Heart left ventricle (tissue), 16 donors: ENCODE measurements at places on chromosomes 16 and 17. TPM values are rescaled to one million over a fixed set of nuclear protein-coding genes. Genes with fewer than 3 reads are reported as not detected.

Gene PTX4
- total RNA-seq = not detected

- no peaks in the 10 kb centered on the region for H3K4me1 ChIP-seq
- no peak overlapping the region for H3K27ac ChIP-seq
- DNase-seq = no peak
- no peak overlapping the region for H3K4me3 ChIP-seq
- H3K36me3 ChIP-seq = no peaks in the 10 kb centered on the region
- no peaks in the 10 kb centered on the region for H3K27me3 ChIP-seq
Measured at GRCh38 chr17:67624886-67625656, 92.7 kb upstream of the NOL11 start.

- no peaks in the 10 kb centered on the region for H3K4me1 ChIP-seq
- H3K27me3 ChIP-seq = no peaks in the 10 kb centered on the region
- H3K27ac ChIP-seq = no peak overlapping the region
- no peak for DNase-seq
- no peak overlapping the region for H3K4me3 ChIP-seq
Measured at GRCh38 chr17:72362376-72363088, 241.7 kb downstream of the SOX9 start.

Gene RAB26
- 2.8 TPM for total RNA-seq

- H3K27ac ChIP-seq = no peak overlapping the region
- no peaks in the 10 kb centered on the region for H3K27me3 ChIP-seq
Measured at GRCh38 chr16:66224186-66224585, 142.3 kb upstream of the CDH5 start.

Gene TAC4
- 2.1 TPM for total RNA-seq

Gene ITGAX
- 11.6 TPM for total RNA-seq

DNA sequence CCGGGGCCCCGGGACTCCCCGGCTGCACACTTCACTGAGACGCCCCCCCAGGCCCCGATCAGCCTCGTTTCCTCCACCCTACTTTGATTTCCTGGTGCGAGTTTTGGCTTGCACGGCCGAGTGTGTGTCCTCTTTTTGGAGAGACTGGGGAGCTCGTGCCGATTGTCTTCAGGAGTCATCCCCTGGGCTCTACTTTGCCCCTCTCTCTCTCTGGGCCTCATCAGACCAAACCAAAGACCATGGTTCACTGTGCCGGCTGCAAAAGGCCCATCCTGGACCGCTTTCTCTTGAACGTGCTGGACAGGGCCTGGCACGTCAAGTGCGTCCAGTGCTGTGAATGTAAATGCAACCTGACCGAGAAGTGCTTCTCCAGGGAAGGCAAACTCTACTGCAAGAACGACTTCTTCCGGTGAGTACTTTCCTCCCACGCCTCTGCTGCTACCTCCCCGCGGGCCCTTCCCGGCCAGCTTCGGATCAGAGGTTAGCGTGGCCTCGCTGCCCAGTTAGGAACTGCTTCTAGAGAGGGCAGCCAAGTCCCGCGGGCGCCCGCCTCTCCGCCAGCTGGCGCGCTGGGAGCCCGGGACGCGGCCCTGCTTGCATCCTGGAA is 787 bp downstream of the LHX1 start:
- H3K27me3 ChIP-seq = peaks cover 100% of the 10 kb centered on the region
- peaks cover 80% of the 10 kb centered on the region for H3K4me1 ChIP-seq
- DNase-seq = no peak

GRCh38 chr17:34206569-34206968 is 48.5 kb upstream of the CCL2 start:
- H3K4me1 ChIP-seq = peaks cover 10% of the 10 kb centered on the region
- peak overlapping the region; percentile 35 for H3K27ac ChIP-seq
- no peak overlapping the region for H3K4me3 ChIP-seq
- no peak for DNase-seq

DNA sequence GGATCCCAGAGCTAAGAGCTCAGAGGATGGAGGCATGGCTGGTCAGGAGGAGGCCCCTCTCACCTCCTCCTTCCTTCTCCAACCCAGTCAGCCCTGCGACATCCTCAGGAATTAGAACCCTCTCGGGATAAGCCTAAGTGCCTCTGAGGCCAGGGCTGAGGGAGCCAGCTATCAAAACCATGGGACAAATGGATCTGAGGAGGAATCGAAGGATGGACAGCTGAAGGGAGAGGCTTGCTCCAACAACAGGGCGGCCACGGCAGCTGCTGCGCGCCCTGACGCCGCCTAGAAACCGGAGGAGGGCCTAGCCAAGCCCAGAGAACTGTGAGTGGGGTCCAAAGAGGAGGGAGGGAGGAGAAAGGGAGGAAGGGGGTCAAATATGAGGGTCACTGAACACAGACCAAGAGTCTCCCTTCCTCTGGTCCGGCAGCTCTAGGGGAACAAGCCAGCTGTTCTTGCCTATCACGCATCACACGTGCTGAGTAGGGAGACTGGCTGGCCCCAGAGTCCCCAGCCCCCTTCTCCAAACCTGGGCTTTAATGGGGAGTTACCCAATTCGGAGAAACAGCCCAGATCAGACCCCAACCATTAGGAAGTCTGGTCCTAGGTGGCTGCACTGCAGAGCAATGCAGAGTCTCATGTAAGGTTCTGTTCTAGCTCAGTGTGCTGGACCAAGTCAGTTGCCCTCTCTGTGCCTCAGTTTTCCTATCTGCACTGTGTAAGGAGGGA is 5.9 kb upstream of the HOXB13 start:
- no peak overlapping the region for H3K27ac ChIP-seq
- no peaks in the 10 kb centered on the region for H3K36me3 ChIP-seq
- no peak overlapping the region for H3K4me3 ChIP-seq
- H3K27me3 ChIP-seq = peaks cover 93% of the 10 kb centered on the region
- no peak for DNase-seq
- no peaks in the 10 kb centered on the region for H3K4me1 ChIP-seq

DNA sequence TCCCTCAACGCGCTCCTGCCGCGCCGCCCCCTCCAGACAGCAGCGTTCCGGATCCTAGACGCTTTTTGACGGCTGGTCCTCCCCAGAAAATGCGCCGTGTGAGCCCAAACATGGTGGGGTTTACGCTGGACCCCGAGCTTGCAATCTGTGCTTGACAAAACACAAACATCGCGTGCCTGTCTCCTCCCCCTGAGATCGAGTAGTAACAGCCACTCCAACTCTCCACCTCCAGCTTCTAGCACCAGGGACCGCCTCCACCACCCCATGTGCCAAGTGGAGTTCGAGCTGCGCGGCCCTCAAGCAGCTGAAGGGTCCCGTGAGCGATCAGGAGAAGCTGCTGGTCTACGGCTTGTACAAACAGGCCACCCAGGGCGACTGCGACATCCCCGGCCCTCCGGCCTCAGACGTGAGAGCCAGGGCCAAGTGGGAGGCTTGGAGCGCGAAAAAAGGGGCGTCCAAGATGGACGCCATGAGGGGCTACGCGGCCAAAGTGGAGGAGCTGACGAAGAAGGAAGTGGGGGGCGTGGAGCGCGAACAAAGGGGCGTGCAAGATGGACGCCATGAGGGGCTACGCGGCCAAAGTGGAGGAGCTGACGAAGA is 656 bp upstream of the GEMIN4 start:
- H3K27ac ChIP-seq = peak overlapping the region; percentile 56
- DNase-seq = peak; percentile 79
- no peaks in the 10 kb centered on the region for H3K27me3 ChIP-seq
- H3K4me3 ChIP-seq = peak overlapping the region; percentile 80
- no peaks in the 10 kb centered on the region for H3K36me3 ChIP-seq

DNA sequence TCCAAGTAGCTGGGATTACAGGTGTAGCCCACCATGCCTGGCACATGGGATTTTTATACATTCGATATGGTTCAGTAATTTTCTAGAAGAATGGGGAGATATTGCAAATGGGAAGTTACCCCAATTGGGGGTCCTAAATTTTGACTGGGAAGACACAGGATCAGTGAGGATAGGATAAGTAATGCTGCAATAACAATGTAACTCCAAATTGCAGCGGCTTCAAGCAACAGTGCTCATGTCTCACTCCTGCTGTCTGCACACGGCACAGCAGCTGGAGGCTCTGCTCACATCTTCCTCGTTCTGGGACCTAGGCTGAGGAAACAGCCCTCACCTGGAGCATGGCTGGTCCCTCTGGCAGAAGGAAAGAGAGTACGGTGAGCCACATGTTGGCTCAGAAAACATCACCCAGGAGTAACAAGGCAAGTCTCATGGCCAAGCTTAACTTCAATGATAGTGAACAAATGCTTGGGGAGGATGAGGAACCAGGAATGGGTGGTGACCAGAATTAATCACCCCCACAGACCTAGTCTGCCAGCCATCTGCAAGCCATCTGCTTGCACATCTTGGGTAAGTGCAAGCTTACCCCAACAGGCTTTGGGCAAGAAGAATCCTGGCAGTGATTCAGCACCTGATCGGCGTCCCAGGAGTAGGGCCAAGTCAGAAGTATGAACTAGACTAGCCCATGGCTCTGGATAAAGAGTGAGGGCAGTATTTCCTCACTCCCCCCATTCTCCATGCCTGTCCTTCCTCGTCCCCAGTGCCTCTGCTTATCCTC is 229.2 kb downstream of the COPRS start:
- H3K4me1 ChIP-seq = no peaks in the 10 kb centered on the region
- H3K27me3 ChIP-seq = no peaks in the 10 kb centered on the region
- H3K4me3 ChIP-seq = no peak overlapping the region
- H3K36me3 ChIP-seq = no peaks in the 10 kb centered on the region
- H3K27ac ChIP-seq = no peak overlapping the region

DNA sequence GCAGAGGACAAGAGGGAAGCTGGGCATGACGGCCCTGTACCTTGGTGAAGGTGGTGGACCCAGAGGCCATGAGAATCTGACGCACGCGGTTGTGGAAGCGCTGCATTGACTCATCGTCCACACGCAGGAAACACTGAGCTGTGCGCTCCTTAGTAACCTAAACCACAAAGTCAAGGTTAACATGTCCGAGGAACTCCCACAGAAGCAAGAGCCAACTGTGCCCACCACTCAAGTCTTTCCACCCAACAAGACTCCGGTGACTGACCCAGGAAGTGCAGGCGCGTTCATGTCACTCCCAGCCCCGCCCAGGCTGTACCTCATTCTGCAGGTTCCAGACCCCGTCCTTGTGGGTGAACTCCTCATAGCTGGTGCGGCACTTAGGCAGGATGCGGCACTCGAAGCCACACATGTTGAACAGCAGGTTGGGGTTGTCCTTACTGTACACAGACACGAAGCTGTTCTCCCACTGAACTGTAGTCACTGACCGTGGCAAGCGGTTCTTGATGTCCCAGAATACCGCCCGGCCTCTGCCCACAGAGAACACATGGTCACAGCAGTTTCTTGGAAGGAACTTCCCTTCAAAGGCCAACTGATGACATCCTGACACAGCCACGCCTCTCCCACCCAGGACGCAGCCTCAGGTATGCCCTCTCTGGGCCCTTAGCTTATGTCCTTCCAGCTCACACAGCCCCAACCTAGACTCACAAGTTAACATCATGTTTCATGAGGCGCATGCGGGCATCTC is 11.5 kb downstream of the PRPF8 start:
- H3K27ac ChIP-seq = no peak overlapping the region
- peaks cover 11% of the 10 kb centered on the region for H3K4me1 ChIP-seq
- peaks cover 97% of the 10 kb centered on the region for H3K36me3 ChIP-seq

Gene SHBG
- 0.84 TPM for total RNA-seq

Gene KRT33A
- not detected for total RNA-seq

DNA sequence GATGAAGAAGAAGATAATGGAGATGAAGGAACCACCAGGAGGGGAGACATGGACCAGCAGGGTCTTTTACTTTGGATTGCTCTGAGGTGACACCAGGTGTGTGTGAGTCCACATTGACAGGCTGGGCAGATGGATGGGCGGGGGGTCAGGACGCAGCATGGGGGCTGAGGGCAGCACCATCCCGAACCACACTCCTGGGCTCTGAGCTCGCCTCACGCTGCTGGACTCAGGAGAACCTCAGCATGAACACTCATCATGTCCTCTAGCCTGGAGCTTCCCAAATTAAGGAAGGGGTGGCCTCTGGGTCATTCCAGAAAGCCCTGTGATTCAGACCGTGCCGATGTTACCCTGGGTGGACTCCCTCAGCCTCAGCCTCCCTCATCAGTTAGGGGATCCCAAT is 50.4 kb upstream of the MAP3K14 start:
- no peak overlapping the region for H3K27ac ChIP-seq
- DNase-seq = no peak
- no peaks in the 10 kb centered on the region for H3K36me3 ChIP-seq
- no peak overlapping the region for H3K4me3 ChIP-seq
- peaks cover 11% of the 10 kb centered on the region for H3K4me1 ChIP-seq

DNA sequence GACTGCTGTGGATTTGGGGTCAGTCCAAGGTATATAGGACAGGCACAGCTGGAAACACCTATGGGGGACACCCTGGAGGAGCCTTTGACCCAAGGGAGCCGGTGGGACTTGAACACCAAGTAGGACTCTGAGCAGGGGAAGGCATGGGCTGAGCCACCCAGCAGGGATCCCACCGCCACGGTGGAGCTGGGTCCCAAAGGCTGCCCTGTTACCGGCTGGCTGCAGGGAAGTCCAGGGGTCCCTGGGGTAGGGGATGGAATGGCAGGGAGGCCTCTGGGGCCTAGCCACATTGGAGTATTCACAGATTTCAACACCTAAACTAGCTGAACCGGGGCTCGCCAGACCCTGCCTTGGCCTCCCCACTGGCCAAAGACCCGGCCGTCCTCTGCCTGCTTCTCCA is 39.7 kb upstream of the CREBBP start:
- H3K27me3 ChIP-seq = no peaks in the 10 kb centered on the region
- no peaks in the 10 kb centered on the region for H3K4me1 ChIP-seq
- no peaks in the 10 kb centered on the region for H3K36me3 ChIP-seq
- DNase-seq = no peak
- no peak overlapping the region for H3K27ac ChIP-seq

Gene ABCA9
- 10.7 TPM for total RNA-seq

- no peak overlapping the region for H3K4me3 ChIP-seq
- peaks cover 21% of the 10 kb centered on the region for H3K4me1 ChIP-seq
- H3K36me3 ChIP-seq = peaks cover 6% of the 10 kb centered on the region
- no peak overlapping the region for H3K27ac ChIP-seq
- no peak for DNase-seq
- no peaks in the 10 kb centered on the region for H3K27me3 ChIP-seq
Measured at GRCh38 chr17:39077252-39077651, 74.2 kb downstream of the PLXDC1 start.

DNA sequence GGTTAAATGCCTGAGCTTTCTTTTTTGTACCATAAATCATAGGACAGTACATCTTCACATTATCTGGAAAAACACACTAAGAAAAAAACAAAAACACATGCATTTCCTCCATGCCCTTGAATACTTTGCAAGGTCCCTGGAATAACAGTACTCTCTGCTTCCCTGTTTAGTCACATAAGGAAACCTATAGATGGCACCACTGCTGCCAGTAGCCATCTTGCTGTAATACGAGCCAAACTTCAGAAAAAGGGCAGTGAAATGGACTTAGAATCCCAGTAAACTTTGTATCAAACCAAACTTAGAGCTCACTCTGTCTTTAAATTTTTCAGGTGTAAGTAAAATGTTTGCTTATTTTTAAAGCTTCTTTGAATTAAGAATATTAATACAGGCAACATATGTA is 435.5 kb downstream of the KCNJ2 start:
- H3K4me3 ChIP-seq = no peak overlapping the region
- H3K36me3 ChIP-seq = no peaks in the 10 kb centered on the region
- H3K4me1 ChIP-seq = no peaks in the 10 kb centered on the region
- H3K27me3 ChIP-seq = no peaks in the 10 kb centered on the region

- H3K27ac ChIP-seq = no peak overlapping the region
- H3K27me3 ChIP-seq = no peaks in the 10 kb centered on the region
- peaks cover 18% of the 10 kb centered on the region for H3K4me1 ChIP-seq
- peak overlapping the region; percentile 60 for H3K4me3 ChIP-seq
- no peak for DNase-seq
Measured at GRCh38 chr17:28319598-28319935, 567 bp downstream of the TMEM97 start.

Gene SLFN13
- 4.9 TPM for total RNA-seq
